Camera-type eye (tissue), 1 donor: ENCODE measurements at places on chromosomes 5 and 9. TPM values are rescaled to one million over a fixed set of nuclear protein-coding genes. Genes with fewer than 3 reads are reported as not detected.

Gene IFNA2
- not detected for total RNA-seq

Gene HAVCR1
- total RNA-seq, result not detected

Gene VDAC1
- total RNA-seq, result 159 TPM

Gene C5orf52
- not detected for total RNA-seq

Gene OR1J2
- not detected for total RNA-seq

Gene NR5A1
- total RNA-seq, result not detected

Gene CAPSL
- total RNA-seq, result not detected

Gene PAIP1
- 131 TPM for total RNA-seq

Gene SMIM32
- not detected for total RNA-seq
